ENCODE measurements at places on chromosomes 7 and 10. TPM values are rescaled to one million over a fixed set of nuclear protein-coding genes. Genes with fewer than 3 reads are reported as not detected.

XRCC2 gene
- total RNA-seq: 5.4 TPM

CYP2W1 gene
- total RNA-seq: not detected

BZW2 gene
- 103 TPM for total RNA-seq

INMT gene
- total RNA-seq: not detected

IKZF1 gene
- total RNA-seq: not detected

SPDYE16 gene
- total RNA-seq: not detected

Measured in A549 treated with CORT108297 at 1 μM for 4 hours (cell line).